Fibroblast of skin of scalp (primary cell): ENCODE measurements at places on chromosomes 12 and 14.

- DNase-seq = no peak
These were observed 5.7 kb downstream of the FAM222A start for GRCh38 chr12:109719123-109720022.

DNA sequence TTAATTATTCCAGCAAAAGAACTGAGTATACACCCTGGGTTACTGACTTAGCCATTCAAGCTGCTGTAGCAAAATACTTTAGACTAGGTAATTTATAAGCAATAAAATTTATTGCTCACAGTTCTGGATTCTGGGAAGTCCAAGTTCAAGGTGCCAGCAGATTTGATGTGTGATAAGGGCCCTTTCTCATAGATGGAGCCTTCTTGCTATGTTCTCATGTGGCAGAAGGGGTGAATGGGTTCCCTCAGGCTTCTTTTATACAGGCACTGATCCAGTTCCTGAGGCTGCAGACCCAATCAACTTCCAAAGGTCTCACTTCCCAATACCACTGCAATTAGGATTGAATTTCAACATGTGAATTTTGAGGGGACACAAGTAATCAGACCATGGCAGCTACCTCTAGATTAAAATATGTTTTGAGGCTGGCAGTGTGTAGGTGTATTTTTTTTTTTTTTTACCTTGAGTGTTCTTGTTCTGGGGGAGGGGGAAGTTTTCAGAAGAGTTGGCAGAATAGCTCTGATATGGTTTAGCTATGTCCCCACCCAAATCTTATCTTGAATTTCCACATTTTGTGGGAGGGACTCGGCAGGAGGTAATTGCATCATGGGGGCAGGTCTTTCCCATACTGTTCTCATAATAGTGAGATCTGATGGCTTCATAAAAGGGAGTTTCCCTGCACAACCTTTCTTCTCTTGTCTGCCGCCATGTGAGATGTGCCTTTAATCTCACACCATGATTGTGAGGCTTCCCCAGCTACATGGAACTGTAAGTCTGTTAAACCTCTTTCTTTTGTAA, 178.2 kb downstream of the RASSF9 start:
- DNase-seq = no peak

GRCh38 chr14:61111209-61111665, 130.2 kb downstream of the SLC38A6 start:
- DNase-seq = peak; percentile 54

DNA sequence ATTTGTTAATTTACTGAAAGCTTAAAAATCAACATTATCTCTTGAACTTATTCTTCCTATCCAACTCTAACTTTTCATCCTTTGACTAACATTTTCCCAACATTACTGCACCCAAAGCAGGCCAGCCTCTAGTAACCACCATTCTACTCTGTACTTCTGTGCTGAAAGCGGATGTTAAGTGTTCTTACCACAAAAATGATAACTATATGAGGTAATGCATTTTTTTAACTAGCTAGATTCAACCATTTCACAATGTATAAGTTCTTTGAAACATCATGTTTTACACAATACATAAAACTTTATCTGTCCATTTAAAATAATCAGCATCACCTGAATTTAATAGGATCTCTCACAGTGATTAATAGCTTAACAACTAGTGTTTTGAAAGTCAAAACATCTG, 468.5 kb upstream of the MGAT4C start:
- peak; percentile 84 for DNase-seq

DNA sequence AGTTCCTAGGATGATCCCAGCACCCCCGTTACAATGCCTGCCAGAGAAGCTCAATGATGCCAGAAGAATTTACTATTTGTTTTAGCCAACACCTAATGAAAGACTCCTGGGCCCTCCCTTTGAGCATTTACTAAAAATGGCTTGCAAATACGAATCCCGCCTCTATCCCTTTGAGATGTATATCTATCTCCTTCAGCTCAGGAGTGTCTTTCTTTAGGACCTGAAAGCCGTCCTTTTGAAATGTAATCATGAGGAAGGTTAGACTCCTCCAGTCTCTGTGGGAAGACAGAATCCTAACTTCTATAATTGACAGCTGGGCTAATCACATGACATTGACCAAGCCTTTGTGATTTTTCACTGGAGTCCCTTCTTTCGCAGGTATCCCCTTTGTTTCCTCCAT, 19.2 kb upstream of the DYNC1H1 start:
- DNase-seq = no peak

- peak; percentile 47 for DNase-seq
These were observed 13.5 kb upstream of the DCP1B start for GRCh38 chr12:2017546-2018337.

DNA sequence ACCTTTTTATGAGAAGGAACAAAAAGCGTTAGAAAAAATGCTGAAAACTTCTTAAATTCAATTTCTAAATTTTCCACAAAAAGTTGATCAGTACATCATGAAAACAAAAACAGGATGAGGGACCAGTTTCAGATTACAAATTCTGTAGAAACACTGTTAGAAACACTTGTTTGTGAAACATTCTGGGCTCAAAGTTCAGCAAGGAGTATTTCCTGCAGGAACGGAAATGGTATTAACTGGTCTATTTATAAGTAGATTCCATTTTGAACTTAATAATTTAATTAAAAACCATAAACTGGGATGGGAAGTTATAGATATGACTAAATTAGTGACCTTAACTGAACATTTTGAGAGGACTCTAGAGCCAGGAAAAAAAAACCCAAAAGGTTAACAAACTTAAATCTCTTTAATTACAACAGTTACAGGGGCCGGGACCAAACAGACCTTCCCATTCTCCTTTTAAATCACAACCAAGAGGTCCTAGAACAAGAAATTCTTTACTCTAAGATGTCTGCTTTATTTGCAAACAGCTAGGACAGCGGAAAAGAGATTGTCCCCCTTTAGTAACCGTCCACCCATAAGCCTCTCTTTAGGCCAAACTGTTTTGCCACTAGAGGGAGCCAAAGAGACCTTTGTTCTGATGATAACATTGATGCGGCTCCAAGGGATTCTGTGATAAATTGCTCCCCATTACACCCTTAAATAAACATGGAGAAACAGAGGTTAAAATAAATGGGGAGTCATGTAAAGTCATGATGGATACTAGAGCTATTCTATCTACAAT, 69.0 kb upstream of the RERGL start:
- DNase-seq = peak; percentile 45

GRCh38 chr12:22234561-22234960, 99.9 kb downstream of the ST8SIA1 start:
- DNase-seq = peak; percentile 77

DNA sequence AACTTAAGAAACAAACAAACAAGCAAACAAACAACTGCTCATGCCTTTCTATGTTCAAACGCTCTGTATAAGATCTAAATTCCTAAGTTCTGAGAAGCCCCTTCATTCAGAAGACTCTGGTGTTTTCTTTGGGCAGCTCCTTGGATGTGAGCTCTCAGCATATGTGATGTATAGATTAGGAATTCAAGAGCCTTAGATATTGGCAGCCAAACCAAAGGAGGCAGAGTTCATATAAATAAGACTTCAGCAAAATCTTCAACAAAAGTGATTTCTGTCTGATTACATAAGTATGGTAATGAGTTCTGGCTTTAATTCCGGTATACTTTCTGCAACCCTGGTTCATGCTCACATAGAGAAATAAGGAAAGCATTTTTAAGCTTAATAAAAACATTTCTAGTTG, 145.6 kb downstream of the DYRK2 start:
- DNase-seq = peak; percentile 93

GRCh38 chr12:89603678-89604077, 77.8 kb upstream of the POC1B start:
- no peak for DNase-seq

DNA sequence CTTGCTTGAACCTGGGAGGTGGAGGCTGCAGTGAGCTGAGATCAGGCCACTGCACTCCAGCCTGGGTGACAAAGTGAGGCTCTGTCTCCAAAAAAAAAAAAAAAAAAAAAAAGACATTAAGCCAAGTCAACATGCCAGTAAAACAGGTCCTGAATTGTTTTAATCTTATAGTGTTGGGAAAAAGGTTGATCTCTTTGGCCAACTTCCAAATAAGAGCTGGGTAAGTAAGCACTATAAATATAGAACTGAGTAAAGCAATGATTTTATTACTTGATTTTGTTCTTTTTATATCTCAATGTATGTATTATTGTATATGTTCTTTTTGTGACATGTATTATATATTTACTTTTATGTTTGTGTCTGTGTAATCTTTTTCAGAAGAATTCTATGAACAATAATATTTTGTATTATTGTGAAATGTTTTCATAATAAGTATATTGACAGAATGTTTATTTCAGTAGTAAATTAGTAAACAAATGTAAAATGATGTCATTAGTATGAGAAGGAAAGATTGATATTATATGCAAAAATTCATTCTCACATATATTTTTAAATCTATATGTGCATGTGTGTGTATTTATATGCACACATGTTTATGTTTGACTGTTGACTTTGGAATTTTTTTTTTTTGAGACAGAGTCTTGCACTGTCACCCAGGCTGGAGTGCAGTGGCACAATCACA, 9.6 kb upstream of the AKAP6 start:
- peak; percentile 16 for DNase-seq

- DNase-seq = peak; percentile 96
These were observed 54.9 kb downstream of the VWF start for GRCh38 chr12:6069437-6070093.

DNA sequence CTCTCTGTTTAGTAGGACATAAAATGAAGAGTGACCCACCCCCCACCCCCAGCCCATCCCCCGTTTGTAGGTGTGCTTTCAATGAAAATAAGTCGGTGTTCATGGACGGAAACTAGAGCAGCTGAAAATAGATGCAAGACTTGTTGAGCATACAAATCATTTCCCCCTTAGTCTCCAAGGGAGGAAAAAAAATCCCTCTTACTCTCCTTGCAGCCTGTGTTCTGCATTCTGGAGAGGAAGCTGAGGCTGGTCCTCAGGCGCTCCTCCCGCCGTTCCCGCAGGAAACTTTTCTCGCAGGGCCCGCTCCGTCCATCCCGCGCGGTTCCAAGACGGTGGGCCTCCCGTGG, 259.0 kb upstream of the E2F7 start:
- no peak for DNase-seq

DNA sequence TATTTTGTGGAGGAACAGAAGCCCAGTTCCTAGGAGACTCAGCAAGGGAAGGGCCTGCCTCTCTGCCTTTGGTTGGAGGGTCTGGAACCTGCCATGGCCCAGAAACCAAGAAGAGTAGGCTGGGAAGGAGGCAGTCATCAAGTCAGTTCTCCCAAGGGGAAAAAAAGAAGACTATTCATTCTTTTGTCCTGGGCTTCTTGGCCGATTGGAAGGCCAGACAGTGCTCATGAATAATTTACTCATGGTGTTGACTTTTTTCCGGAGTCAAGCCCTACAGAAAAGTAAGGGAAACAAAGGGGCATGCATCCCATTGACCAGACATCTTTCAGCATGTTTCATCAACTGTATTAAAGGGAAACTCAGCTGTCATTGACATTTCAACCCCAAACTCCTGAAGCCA, 168.1 kb downstream of the PRKCH start:
- no peak for DNase-seq
